NCI-H2107 (cell line): ENCODE measurements at places on chromosomes 11 and 22.

- no peak for DNase-seq
Measured at GRCh38 chr11:6452219-6452618, 11.4 kb upstream of the HPX start.

DNA sequence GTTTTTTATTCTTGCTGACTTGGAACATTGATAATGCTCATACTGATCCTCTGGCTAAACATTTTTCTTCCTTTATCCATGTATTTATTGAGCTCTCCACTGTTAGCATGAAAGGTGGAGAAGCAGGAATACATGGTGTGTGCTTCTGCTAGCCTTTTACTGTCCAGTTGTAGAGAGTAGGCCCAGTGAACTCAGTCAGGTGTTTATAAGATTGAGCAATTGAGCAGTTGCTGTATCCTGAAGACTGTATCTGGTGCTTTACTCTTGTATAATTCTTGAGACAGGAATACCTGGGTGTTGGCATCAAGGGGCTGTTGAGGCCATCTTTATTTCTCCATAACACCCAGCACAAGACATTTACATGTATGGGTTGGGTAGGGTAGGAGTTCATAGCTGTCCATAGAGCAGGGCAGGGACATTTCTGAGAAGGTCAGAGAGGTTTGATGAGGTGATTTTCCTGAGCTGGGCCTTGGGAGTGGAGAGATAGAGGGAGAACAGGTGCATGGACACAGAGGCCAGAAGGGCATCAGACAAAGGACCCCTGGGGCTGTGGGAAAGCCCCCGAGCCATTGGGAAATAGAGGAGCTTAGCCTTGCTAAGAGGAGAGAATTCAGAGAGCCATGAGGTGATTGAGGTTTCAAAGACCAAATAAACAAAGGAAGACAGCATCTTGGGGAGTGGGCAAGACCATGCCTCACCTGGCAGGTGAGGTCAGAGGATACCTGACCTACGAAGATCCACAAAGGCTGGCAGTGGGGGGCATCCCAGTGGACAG lies 155.5 kb downstream of the TEAD1 start:
- no peak for DNase-seq

DNA sequence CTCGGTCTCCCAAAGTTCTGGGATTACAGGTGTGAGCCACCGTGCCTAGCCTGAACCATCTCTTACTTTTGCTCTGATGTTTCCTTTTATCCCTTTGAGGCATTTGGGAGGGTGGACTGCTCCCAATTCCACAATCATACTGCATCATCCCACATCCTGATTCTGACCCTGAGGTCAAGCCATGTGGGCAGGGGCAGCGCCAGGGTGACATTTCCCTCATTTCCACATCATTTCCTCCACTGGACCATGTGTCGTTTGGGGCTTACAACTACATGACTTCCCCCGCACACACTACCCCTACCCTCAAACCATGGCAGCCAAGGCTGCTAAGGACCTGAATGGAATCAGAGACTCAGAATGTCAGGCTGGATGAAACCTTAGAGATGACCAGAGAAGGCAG lies 26.4 kb upstream of the ZBTB16 start:
- DNase-seq = no peak

- DNase-seq = no peak
Measured at GRCh38 chr22:44211256-44211945, 30.7 kb downstream of the PARVG start.

GRCh38 chr11:133968300-133968699 lies 11.5 kb upstream of the IGSF9B start:
- DNase-seq = no peak

DNA sequence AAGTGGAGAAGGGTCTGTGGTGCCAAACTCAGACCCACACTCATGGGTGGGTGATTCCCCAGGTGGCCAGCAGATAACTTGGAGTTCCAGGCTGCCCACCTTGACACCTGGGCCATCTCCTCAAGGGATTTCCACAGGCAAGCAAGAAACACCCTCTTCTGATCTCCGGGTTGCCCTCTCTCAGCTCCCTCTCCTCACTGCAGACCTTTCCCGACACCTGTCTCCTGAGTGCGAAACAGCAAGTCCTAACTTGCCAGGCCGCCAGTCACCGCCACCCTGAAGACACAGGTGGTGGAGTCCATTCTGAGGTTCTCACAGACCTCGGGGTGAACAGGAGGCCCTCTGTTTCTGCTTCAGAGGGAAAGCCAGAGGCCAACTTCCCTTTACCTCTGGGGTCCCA lies 16.6 kb downstream of the GALNT18 start:
- no peak for DNase-seq

GRCh38 chr11:65987336-65987735 lies 14.6 kb downstream of the EIF1AD start:
- no peak for DNase-seq

- DNase-seq = peak; percentile 49
Measured at GRCh38 chr11:65558002-65558929, at the start of gene LTBP3. LTBP3 (minus strand) TSS chr11:65558359; CDS start chr11:65557959, 400 bp downstream.

DNA sequence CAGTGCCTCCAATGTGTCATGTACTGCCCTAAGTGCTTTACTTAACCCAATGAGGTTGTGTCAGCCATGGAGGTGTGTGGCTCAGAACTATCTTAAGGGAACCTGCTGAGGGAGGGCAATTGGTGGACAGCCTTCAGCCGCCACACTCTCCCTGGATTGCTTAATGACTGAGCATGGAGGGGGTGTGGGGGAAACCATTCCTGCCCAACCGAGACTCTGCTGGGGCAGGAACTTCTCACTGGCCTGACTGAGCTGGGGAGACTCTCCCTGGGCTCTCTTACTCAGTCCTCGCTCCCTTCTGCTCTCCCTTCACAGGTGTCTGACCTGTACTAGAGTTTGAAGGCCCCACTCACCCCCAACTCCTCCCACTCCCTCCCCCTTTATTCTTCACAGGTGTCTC lies 114.8 kb downstream of the CCDC81 start:
- no peak for DNase-seq

- DNase-seq = no peak
Measured at GRCh38 chr22:20808844-20809243, 34.9 kb downstream of the SERPIND1 start.

DNA sequence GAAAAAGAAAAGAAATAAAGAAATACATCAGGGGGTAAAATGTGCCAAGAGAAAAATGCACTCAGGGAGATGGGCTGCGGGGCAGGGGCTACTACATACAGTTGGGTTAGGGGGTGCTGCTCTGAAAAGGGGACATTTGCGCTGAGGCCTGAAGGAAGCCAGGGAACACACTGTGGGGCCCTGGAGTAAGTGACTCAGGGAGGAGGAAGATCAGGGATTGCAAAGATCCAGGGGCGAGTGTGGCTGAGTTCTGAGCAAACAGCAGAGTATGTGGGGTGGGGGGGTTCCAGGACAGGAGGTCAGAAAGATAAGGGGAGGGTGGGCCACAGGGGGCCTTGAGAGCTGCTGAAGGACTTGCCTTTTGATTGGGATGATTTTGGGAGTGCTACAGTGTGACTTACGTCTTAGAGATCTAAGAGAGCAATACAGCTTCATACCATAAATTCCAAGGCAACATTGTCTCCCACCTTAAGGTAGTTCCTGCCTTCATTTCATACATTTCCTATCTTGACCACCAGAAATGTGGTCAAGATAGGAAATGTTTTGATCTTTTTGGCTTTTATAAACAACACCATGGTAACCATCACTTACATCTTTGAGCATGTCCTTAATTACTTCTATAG lies 5.8 kb downstream of the A4GALT start:
- DNase-seq = no peak

DNA sequence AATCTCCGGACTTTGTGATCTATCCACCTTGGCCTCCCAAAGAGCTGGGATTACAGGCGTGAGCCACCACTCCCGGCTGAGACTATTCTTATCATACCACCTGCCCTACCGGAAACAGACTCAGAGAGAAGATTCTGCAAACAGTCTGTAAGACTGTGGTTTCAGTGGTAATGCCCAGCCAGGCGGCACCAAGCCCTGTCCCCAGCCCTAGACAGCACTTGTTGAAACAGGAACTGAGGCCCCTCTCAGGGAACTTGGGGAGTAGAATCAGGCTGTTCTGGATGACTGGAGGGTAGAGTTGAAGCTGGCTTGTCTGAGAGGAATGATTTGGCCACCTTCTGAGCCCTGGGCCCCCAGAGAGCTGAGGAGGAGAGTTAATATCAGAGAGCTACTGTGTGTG lies 1.3 kb upstream of the INSC start:
- DNase-seq = no peak

- DNase-seq = no peak
Measured at GRCh38 chr22:34914846-34915245, 151.1 kb upstream of the ISX start.

- DNase-seq = no peak
Measured at GRCh38 chr22:33299245-33299956, 241.2 kb upstream of the SYN3 start.

GRCh38 chr11:15146271-15147003 lies 31.7 kb downstream of the INSC start:
- DNase-seq = no peak

- no peak for DNase-seq
Measured at GRCh38 chr11:125235071-125235471, 70.5 kb downstream of the PKNOX2 start.

- DNase-seq = no peak
Measured at GRCh38 chr11:69512136-69512535, 30.7 kb downstream of the LINC01488 start.
